ENCODE measurements at places on chromosomes 3 and 15.

GRCh38 chr15:91947293-91947679, 93.8 kb downstream of the SLCO3A1 start:
- no peak for DNase-seq

DNA sequence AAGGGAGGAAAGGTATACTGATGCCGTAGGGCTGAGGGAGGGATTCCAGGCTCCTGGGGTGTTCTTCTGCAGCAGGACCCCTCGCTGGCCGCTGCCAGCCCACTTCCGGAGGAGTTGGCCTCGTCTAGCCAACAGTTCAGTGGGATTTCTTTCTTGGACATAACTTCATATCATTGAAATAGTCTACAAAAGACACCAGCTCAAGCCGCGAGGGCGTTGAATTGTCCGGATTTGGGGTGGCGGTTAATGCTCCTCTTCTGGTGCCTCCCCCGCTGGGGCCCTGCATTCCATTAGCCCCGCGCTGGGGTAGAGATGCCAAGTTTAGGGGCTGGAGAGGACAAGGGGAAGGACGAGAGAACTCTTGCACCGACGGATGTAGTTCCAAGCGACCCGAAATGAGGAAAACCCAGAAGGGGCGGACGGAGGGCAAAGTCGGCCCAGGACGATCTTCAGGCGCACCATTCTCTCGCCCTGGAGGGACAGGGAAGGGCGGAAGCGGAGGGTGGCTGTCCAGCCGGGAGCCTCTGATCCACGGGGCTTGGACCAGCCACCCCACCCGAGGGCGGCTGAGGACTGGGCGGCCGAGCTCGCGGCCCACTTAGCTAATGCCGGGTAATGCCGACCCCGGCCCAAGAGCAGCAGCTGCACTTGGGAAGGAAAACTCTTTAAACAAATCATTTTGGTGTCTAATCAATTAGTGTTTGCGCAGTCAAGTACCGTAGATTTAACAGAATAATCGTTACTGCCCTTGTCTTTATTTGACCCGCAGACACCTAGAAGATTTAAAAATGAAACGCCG, 4.7 kb upstream of the ONECUT1 start:
- no peak for DNase-seq

GRCh38 chr3:8657804-8658305, 13.3 kb upstream of the SSUH2 start:
- no peak for DNase-seq

GRCh38 chr3:83928391-83928790, 1030.4 kb upstream of the CADM2 start:
- peak; percentile 12 for DNase-seq

DNA sequence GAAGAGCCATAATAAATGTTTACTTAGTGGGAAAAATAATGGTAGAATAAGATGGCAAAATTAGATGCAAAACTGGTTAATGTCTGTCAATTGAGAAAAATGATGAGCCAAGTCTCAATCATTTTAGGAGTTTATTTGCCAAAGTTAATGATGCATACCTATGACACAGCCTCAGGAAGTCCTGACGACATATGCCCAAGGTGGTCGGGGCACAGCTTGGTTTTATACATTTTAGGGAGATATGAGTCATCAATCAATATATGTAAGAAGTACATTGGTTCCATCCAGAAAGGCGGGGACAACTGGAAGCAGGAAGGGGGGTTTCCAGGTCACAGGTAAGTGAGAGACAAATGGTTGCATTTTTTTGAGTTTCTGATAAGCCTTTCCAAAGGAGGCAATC, 31.5 kb downstream of the CLEC3B start:
- no peak for DNase-seq

DNA sequence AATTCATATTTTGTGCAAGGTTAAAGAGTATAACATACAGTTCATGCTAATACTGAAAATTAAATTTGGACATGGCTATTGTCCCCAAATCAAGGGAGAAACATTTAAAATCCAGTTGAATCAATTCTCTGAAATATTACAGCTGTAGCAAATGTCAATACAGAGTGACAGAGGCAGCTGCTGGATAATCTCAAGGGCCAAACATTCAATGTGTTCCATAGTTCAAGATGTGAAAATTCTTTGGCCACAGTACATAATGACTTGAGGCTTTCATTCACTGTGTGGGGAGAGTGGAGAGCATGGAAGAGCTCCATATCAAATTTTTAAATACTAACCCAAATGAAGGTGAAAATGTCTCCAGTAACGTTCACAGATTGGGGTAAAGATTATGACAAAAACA, 1192.8 kb upstream of the CADM2 start:
- DNase-seq: no peak

DNA sequence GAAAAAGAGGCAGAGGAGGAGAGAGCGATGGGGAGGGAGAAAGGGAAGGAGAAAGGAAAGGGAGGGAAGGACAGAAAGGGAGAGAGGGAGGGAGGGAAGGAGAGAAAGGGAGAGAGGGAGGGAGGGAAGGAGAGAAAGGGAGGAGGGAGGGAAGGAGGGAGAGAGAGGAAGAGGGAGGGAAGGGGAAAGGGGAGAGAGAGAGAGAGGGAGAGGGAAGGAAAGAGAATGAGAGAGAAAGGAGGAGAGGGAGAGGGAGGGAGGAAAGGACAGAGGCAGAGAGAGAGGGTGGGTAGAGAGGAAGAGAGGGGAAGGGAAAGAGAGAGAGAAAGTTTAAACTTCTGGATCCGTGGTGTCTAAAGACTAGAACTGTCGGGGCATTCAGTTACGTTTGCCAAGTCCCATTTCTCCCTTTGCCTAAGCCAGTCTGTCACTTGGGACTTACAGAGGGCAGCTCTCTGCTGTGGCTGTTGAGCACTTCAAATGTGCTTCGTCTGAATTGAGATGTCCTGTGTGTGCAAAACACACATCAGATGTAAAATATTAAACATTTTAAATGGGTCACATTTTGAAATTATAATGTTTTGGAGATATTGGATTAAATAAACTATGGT, 62.6 kb downstream of the PLXNA1 start:
- DNase-seq: no peak

- DNase-seq: peak; percentile 79
Observed at GRCh38 chr15:38072348-38073177, 138.1 kb downstream of the TMCO5A start.

DNA sequence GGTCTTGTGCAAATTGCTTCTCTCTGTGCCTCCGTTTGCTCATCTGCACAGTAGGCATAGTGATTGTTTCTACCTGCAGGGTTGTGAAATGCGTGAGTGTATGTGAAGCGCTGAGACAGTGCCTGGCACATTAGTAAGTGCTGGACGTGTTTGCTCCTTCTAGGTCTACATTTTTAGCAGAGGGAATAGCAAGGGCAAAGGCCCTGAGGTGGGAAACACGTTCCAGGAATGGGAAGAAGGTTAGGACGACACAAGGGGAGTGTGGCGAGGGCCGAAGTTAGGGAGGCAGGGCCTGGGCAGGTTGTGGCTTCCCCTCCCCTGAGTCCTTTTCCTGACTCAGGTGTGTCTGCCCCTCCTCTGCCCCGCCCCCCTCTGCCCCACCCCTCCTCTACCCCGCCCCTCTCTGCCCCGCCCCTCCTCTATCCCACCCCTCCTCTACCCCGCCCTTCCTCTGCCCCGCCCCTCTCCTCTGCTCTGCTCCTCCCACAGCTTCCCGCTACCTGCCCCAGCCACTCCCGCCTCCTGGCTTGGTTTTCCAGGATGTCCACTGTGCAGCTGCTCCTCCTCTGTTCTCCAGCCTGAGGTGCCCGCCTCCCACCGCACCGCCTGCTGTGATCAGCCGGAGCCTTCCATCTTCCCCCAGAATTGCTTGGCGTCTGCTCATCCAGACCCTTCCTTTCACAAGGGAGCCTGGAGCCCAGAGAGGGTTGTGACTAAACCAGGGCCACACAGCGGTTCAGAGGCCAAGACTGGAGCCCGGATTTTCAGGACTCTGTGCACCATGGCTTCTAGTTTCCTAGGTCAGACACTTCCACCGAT, 31.1 kb upstream of the SMAD6 start:
- DNase-seq: no peak

- no peak for DNase-seq
Observed at GRCh38 chr3:168611826-168612225, 516.1 kb upstream of the GOLIM4 start.

- no peak for DNase-seq
Observed at GRCh38 chr15:51234176-51234927, 104.0 kb downstream of the CYP19A1 start.

- DNase-seq: no peak
Observed at GRCh38 chr3:116002235-116002634, 378.9 kb downstream of the GAP43 start.

GRCh38 chr3:187831125-187832051, 86.1 kb upstream of the BCL6 start:
- no peak for DNase-seq

DNA sequence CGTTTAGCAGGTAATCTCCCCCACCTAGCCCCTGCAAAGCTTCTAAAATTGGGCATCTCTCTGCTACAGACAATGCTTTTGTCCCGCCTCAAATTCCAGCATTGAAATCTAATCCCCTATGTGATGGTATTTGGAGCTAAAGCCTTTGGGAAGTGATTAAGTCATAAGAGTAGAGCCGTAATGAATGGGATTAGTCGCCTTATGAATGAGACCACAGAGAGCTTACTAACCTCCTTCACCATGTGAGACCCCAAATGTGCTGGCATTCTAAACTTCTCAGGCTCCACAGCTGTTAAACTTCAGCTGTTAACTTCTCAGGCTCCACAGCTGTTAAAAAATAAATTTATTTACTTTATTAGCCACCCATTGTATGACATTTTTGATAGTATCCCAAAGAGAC, 374.2 kb upstream of the BCHE start:
- DNase-seq: no peak

DNA sequence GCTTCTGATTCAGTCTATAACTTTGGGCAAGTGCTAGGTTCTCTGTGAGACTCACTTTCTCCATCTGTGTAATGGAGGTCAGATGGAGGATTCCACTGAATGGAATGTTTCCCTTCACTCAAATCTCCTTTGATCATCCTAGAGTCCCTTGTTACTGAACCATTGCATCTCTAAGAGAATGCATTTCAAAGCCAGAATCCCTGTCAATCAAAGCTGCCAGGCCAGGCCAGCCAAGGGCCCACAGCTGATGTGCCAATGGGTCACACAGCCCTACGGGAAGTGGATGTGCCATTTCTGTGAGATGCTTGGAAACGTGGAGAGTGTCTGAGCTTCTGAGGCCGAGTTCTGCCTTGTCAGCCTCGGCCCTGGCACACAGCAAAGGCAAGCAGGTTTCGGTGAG, 32.4 kb downstream of the SCN5A start:
- no peak for DNase-seq

DNA sequence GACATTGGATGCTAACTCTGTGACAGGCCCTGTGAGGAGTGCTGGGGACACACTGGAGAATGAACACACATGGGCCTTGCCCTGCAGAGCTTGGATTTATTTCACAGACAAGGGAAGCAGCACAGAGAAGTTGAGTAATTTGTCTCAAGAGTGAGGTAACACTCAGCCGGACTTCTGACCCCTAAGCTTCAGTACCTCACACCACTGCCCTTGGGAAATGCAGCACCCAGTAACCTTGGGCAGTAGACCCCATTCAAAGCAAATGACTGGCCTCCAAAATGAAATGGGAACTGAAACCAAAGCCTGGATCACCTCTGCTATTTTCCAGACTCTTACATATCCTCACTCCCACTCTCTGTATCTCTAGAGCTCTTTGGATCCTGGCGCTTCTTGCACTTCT, 37.3 kb downstream of the RFT1 start:
- DNase-seq: no peak

GRCh38 chr3:171260899-171261298, 199.3 kb downstream of the TNIK start:
- no peak for DNase-seq

- no peak for DNase-seq
Observed at GRCh38 chr3:152976239-152976638, 141.3 kb downstream of the P2RY1 start.

DNA sequence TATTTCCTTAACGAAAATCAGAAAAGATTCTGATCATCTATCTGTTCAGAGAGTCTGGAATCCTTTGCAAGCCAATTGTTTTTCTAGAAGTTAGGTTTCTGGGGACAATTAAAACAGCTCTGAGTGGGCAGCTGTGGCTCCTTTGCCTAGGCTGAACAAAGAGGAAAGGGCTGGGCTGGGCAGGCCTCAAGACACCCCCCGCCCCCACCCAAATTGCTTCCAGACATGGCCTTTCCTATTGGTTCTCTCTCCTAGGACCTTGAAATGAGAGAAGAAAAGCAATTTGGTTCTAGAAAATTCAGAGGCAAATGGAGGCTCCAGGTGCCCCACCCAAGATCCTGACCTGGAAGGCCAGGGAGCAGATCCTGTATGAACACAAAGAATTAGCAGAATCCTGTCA, 2.3 kb upstream of the ADPGK start:
- no peak for DNase-seq

GRCh38 chr3:71419369-71419768, 164.2 kb downstream of the FOXP1 start:
- DNase-seq: no peak

- no peak for DNase-seq
Observed at GRCh38 chr3:60657972-60658371, 593.3 kb downstream of the FHIT start.

- no peak for DNase-seq
Observed at GRCh38 chr15:75727851-75728715, 15.4 kb upstream of the CSPG4 start.

DNA sequence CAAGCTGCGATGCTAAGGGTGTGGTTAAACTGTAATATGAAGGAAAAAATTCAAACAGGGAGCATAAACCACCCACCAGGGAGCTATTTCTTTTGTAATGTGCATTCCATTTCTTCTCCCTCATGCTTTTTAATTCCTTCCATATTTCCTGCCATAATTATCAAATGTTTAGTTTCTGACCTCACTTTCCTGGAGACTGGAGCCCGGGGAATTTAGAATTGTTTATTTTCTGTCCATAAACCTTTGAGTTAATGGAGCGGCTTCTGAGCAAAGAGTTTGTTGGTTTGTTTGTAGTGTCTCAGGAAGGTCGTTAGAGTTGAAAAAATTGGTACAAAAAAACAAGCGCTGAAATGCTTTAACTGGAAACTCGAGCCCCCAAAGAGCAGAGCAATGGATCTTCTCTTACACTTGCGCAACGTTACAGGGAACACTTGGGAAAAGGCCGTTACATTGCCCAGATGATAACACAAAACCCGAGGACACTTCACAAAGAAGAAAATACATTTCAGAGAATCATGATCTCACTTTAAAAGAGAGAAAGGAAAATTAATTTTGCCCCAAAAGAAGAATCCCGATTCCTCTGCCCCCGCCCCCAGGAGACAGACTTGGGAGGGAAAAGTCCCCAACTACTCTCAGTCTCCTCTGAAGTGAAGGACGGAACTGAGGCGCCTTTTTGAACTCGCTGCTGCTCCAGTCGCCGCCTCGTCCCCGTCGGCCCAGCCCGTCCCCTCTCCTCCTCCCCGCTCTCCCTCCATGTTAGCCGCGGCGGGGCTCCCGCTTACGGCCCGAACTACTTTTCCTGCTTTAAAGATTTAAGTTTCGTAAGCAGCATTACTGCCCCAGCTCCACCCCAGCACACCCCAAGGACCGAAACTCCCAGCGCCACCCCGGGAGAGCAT, 842 bp downstream of the FSTL1 start:
- DNase-seq: no peak

GRCh38 chr3:123129532-123129931, 62.7 kb downstream of the PDIA5 start:
- no peak for DNase-seq
